Dermis blood vessel endothelial cell (primary cell): ENCODE measurements at places on chromosomes 12 and 14.

- DNase-seq, result no peak
These were observed 3.7 kb downstream of the LETMD1 start for GRCh38 chr12:51051787-51052186.

DNA sequence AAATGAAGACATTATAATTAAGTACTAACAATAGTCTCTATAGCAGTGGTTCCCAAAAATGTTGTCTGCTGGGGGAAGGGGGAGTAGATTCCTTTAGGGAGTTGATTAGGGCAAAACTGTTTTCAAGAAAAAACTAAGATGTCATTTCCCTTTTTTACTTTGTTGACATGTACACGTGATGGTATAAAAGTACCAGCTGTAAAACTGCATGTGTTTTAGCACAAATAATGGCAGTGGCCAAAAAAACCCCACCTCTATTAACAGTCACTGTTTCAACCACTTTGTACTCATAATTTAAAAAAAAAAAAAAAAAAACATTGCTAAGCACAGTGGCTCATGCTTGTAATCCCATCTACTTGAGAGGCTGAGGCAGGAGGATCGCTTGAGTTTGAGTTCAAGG is 61.7 kb downstream of the PPP1R12A start:
- DNase-seq, result no peak

GRCh38 chr14:31944256-31945073 is 132.6 kb upstream of the ARHGAP5 start:
- DNase-seq, result no peak

- DNase-seq, result no peak
These were observed 138.2 kb upstream of the NCOR2 start for GRCh38 chr12:124705545-124706138.

DNA sequence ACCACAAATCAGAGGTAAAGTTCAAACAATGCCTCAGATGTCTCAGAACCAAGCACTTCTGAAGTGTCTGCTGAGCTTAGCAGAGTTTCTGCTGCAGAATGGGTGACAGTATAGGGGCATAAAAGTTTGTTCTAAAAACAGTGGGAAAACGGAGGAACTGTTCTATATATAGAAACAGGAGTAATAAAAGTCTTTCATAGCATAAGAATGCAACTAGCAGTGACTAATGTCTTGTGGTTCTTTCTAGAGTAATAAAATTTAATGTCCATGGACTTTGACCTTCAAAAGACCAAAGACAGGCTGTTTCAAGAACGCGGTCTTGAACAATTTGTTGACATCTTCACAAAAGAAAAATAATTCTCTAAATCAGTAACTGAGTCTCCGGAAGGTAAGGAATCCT is 107.5 kb upstream of the FAR2 start:
- DNase-seq, result no peak

DNA sequence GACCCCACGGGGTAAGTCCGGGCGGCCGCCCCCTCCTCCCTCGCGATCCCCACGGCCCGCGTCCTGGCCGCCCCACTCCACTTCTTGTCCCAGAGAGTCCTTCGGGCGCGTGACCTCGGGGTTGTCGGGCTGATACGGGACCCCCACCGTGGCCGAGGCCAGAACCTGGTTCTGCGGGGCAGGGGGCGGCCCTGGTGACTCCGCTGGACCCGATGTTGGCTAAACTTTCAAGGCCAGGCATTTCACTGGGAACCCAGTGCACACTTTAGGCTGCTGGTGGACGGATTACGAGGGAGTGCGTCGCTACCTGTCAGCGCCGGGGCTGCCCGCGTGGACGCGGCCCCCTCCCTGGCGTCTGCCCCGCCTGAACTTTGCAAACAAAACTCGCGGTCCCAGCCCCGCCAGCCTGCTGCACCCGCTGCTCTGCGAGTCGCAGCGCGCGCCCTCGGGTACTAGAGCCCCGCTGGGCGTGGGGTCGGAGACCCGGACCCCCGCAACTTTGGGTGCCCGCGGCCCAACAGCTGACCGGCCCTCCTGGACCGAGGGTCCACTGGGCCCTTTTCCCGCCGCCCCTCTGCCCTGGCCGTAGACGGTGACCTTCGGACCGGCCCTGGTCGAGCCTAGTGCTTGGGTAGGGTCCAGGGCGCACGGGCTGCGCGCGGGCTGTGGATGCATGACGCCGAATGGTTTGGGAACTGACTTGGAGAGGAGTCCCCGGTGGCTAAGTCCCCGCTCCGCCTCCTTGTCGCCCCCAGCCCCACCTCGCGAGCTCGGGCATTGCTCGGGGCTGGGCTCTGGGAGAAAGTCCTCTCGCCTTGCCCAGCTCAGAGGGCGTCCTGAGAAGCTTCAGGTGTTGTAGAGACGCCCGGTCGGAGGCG is 624 bp downstream of the RIN3 start:
- DNase-seq, result peak; percentile 55

DNA sequence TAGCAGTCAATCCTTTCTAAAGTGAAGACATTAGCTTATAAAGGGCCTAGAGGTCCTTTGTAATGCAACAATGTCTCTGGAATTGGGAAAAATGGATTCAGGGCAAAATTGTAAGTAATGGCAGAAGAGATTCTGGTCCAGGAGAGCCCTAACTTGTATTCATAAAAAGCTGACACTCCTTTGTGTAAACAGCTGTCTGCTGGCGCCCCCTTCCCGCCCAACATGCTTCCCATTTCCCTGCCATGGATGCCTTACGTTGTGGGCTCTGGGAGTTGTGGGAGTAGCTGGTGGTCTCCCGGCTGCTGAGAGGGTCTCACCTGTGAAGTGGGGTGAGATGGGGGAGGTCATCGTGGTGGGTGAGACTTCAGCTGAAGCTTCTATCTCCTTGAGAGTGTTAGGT is 2.3 kb downstream of the ACRBP start:
- no peak for DNase-seq

DNA sequence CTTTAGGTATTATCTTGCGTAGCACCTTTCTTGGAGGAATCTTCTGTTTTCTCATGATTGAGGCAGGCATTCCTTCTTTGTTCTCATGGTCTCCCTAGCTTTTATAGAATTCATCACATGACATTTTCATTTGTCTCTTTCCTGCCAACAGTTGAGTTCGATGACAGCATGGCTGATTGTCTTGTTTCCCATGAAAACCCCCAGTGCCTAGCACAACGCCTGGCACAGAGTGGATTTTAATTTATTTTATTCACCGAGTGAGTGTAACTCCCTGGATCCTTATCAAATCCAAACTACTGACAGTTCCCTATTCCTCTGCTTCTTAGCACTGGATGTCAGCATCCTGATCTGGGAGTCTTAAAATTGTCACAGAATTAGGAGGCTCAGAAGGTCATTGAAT is 182.6 kb downstream of the SUDS3 start:
- DNase-seq, result no peak

- DNase-seq, result no peak
These were observed 64.4 kb downstream of the FUT8 start for GRCh38 chr14:65476942-65477318.

DNA sequence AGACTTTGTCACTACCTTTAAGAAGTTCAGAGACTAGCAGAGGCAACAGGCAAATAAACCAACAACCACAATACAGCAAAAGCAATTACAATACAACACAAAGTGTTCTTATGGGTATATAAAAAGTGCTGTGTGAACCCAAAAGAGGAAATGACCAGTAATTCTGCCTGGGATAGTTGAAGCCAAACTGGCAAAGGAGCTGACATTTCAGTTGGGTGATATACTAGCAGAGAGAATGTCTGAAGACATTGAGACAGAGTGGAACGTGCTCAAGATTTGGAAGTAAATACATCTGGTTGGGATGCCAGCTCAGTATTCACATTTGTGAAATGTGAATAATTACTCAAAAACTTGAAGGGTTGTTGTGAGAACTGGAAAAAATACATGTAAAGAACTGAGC is 80.6 kb upstream of the GTF2A1 start:
- DNase-seq, result no peak

DNA sequence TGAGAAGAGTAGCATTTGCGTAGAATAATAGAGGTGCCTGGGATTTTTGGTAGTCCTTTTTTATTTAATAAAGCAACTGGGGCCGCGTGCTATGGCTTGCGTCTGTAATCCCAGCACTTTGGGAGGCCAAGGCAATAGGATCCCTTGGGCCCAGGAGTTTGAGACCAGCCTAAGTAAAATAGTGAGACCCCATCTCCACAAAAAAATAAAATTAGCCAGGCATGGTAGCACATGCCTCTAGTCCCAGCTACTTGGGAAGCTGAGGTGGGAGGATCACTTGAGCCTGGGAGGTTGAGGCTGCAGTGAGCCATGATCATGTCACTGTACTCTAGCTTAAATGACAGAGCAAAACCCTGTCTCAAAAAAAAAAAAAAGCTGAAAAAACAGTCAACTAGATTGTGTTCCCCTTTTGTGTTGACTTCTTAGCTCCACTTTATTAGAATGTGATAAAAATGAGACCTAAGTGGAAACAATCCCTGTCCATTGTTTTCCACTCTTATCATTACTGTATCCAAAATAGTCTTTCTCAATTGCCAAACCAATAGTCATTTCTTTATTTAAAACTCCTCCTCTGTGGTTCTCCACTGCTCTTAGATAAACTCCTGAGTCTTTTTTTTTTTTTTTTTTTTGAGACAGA is 7.4 kb downstream of the PRKCH start:
- DNase-seq, result no peak

GRCh38 chr12:50402264-50403000 is 1.7 kb downstream of the LARP4 start:
- DNase-seq, result peak; percentile 33

GRCh38 chr12:74431801-74432200 is 105.8 kb upstream of the ATXN7L3B start:
- DNase-seq, result no peak

DNA sequence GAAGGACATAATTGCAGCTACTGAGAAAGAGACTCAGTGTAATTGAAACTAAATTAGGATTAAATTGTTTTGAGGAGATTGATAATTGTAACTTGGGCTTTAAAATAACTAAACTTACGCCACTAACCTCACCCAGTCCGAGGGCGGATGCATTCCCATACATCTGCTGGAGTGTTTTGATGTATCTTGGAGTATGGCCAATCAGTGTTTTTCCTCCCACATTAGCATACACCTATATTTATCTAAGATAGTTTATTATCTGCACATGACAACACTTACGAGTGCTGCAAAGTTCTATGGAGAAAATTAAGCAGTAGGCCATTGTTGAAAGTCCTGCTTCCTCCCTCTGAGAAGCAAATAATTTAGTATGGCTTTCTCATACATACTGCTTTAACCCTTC is 184.7 kb upstream of the PLEKHG7 start:
- DNase-seq, result no peak

DNA sequence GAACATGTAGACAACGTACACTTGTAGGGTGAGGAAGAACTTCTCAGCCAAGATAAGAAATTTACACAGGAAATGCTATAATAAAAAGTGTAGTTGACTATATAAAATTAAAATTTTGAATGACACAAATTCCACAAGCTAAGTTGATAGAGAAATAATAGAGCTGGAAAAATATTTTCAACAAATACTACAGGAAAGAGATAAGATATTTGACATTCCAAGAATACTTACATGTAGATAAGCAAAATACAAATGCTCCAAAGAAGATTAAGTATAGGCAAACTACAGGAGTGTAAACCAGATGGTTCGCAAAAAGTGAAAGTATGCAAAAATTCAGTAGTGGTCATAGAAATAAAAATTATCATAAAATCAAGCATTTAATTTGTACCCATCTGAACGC is 49.2 kb upstream of the ANP32D start:
- DNase-seq, result peak; percentile 4

DNA sequence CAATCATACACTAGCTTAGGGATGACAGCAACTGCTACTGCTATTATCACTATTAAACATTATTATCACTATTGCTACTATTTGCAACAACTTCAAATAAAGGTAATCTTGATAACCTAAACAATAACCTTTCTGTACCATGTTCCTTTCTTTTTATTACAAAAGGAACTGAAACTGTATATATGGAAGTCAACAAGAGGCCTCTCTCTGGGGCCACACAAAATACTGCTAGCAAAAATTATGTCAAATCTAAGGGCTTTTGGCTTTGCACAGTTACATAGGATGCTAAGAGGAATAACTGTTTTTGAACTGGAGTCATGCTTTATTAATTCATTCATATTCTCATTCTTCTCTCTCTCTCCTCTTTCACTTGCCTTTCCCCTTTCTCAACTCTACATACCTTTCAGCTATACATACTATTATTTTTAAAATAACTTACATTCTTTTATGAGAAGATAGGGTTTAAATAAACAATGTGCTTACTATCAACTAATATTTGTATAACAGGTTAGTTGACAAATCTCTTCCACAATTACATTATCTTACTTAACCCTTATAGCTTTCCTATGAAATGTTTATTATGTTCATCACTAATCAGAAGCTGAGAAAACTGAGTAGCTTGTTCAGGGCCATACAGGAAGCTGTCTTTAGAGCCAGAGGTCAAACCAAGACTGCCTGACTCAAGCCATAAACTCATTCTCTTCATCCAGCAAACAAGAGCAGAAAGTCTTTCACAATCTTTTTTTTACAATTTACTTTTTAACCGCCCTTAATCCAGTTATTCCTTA is 25.7 kb downstream of the SPTSSA start:
- peak; percentile 10 for DNase-seq

DNA sequence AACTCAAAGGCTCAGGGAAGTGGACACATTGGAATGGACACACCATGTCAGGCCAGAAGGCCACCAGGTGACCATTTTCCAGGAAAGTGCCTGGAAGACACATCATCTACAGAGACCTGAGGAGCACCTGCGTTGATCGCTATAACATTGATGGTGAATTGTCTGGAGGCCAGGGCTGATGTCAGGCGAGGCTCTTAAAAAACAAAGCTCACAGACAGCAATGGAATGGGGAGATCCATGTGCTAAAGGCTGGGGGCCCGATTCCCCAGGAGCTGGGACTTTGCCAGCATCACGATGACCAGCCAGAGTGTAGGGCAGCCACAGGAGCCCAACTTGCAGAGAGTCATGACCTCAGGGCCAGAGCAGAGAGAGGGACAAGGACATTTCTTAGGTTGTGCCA is 30.3 kb downstream of the DIO3 start:
- DNase-seq, result no peak

GRCh38 chr12:64532734-64533351 is 77.5 kb upstream of the RASSF3 start:
- DNase-seq, result no peak

DNA sequence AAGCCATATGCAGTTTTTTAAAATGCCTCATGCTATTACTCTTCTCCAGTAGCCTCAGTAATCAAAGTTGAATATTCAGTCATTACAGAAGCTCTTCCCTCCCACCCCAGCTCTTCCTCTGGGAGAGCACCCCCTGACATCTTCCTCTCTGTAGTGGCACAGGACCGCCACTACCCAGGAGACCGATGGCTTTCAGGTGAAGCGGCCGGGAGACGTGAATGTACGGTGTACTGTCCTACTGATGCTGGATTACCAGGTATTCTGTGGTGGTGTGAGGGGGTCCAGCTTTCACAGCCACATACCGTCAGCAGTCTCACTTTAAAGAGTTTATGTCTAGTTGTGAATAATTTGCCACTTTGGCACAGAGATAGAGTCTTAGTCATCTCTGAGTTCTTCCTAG is 4.6 kb downstream of the SMARCD1 start:
- DNase-seq, result no peak

DNA sequence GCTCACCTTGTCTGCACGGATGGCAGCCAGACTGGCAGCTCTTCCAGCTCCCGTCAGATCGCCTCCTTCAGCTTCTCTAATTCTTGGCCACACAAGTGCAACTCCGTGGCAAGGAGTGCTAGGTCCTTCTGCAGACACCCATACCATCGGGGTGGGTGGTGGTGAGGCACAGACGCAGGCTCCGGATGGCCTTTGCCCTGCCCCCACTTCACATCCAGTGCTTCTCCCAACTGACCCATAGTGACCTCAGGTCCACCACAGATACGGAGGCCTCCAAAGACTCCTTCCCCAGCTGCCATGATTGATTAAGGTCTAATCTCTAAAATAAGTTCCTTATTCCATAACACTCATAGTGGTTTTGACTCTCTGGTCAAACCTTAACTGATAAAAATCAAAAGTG is 19.9 kb upstream of the CD27 start:
- DNase-seq, result no peak
